Islet precursor cell (in vitro differentiated cells): ENCODE measurements at places on chromosomes 4 and X.

- peak; percentile 95 for DNase-seq
Observed at GRCh38 chr4:152045807-152046571, 285.2 kb upstream of the GATB start.

DNA sequence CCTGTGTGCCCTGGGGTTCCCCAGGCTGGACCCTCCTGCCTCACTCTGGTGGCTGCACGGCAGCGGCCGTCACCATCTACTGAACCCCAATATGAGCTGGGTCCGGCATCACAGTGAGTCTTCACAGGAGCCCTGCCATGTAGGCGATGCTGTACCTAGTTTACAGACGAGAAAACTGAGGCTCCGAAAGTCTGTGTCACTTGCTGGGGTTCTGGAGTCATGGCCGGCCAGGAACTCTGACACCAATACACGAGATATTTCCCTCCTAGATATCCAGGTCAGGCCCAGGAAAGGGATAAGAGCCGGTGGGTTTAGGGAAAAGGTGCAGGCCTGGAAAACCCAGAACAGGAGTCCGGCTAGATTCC is 74.4 kb downstream of the HTRA3 start:
- no peak for DNase-seq

GRCh38 chrX:96978906-96979305 is 95.2 kb downstream of the RPA4 start:
- DNase-seq = no peak

DNA sequence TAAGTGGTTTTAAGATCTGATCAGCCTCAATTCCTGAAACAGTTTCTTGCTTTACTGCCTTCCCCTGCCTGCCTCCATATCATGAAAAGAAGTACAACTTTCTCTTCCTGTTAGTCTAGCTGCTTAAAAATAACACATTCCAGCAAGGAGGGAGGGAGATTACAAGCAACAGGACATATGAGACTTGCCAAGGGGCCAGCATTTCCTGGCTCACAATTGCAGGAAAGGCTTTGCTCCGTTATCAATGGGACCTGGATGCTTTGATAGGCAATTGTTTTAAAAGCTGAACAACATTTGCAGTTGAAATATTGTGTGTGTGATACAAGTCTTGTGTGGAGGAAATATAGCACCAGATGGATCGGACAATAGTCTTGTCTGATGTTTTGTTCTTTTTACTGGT is 425.0 kb downstream of the FAT4 start:
- no peak for DNase-seq

DNA sequence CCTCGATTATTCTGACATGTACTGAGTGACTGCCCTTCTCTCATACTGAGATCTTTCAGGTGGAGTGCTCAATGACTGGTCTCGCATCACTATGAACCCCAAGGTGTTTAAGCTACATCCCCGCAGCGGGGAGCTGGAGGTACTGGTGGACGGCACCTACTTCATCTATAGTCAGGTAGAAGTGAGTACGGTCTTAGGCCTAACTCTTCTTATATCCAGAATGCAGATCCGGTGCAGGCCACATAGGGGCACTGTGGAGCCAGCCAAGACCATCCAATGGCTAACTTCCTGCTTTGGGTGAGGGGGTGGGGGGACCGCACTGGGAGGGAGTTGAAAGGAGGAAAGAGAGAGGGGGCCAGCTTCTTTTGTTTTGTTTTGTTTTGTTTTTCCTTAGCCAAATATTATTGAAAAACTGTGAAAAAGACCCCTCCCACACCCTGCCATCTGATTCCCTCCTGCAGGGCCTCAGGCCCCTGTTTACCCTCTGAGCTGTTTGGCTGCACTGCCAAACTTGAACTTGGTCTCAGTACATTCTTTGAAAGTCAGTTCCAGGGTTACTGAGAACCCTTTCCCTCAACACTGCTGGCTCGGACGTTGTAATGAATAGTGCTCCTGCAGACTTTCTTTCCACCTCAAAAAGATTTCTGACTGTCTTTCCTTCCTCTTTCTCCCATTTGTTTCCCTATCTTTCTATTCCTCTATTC is 16.2 kb downstream of the AWAT2 start:
- DNase-seq = peak; percentile 68

GRCh38 chr4:16250661-16251365 is 24.5 kb upstream of the TAPT1 start:
- DNase-seq = no peak

DNA sequence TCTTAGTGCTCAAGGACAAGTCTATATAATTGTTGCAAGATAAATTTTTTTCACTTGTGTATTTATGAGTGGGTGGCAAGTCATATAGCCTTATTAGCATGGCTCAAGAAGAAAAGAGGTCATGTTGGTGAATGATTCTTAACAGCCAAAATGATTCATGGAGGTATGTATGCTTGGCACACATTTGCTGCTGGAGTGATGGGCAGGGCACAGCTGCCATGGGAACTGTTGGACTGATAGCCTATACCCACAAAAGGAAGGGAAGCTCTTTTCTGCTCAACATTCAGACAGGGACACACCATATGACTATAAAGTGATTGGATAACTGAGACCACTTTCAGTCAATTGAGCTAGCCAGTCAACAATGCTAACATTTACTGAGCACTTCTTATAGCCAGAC is 46.8 kb upstream of the PITX2 start:
- no peak for DNase-seq

DNA sequence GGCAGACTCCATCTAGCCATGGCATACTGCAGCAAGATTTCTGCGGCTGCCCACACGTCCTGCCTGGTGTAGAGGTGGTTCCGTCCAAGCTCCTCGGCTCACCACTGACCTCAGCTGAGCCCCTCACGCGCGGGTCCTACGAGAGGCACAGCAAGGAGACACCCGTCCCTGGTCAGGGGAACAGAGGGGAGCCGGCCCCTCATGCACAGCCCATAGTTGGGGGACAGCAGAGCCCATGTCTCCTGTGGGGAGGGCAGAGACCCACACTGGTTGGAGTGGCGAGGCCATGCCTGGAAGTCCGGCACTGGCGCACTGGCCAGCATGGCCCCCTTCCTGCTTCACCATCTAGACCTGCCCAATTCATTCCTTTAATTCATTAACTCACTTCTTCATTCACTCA is 80.8 kb downstream of the HTRA3 start:
- peak; percentile 42 for DNase-seq

DNA sequence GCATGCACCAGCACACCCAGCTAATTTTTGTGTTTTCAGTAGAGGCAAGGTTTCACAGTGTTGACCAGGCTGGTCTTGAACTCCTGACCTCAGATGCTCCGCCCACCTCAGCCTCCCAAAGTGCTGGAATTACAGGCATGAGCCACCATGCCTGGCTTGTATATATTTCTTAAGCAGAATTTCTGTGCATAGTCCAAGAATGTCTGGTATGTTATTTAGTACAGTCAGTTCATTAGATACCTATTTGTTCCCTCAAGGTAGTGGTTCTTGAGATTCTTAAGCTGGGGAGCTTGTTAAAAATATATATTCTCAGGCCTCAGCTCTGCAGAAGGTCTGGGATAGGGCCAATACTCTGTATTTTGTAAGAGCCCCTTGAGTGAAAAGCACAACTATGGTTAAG is 4.6 kb upstream of the SERTM2 start:
- no peak for DNase-seq

GRCh38 chrX:111131572-111131971 is 35.6 kb downstream of the PAK3 start:
- peak; percentile 61 for DNase-seq

DNA sequence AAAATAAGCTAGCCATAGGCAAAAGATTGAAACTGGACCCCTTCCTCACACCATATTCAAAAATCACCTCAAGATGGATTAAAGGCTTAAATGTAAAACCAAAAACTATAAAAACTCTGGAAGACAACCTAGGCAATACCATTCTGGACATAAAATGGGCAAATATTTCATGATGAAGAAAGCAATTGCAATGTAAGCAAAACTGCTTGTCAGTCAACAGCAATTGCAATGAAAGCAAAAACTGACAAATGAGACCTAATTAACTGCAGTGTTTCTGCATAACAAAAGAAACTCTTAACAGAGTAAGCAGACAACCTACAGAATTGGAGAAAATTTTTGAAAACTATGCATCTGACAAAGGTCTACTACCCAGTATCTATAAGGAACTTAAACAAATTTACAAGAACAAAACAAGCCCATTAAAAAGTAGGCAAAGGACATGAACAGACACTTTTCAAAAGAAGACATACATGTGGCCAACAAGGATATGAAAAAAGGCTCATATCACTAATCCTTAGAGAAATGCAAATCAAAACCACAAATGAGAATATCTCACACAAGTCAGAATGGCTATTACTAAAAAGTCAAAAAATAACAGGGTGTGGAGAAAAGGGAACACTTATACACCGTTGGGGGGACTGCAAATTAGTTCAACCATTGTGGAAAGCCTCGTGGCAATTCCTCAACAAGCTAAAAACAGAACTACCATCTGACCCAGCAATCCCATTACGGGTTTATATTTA is 46.7 kb downstream of the CFAP299 start:
- no peak for DNase-seq

GRCh38 chr4:7388627-7389026 is 46.1 kb downstream of the PSAPL1 start:
- DNase-seq = peak; percentile 18

GRCh38 chr4:138189206-138189605 is 52.9 kb downstream of the SLC7A11 start:
- no peak for DNase-seq

DNA sequence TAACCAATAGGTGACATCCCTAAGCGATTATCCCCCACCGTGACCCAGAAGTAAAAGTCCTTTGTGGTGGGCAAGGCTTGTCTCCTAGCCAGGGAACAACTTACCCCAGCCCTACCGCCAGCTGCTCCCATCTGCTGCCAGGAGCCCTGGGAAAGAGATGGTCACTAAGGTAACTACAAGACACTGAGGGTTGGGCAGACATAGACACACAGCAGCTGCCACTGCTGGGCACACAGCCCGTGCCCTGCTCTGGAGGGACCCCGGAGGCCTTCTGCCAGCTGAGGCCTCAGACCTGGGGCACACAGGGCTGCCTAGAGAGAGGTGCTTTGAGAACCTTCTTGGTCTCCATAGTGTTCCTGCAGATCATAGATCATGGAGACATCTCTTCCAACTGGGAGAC is 53.0 kb upstream of the PROM1 start:
- DNase-seq = no peak

DNA sequence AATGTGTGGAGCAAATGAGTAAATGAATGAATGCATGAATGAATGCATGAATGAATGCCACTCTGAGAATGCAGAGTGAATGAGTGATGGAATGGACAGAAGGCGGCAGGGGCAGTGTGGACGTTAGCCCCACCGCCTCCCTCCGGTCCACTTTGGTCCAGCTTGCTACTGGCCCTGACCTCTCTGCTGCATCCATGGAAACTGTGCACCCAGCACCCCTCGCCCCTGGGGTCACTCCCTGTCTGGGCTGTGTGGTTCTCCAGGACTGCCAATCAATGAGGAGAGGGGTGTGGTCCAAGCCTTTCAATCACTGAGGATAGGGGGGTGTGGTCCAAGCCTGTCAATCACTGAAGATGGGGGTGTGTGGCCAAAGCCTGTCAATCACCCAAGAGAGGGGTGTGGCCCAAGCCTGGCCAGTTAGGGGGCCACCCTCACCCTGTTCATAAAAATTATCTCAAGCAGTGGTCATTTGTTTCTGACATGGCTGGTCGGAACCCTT is 39.2 kb upstream of the ASMTL start:
- DNase-seq = peak; percentile 63

DNA sequence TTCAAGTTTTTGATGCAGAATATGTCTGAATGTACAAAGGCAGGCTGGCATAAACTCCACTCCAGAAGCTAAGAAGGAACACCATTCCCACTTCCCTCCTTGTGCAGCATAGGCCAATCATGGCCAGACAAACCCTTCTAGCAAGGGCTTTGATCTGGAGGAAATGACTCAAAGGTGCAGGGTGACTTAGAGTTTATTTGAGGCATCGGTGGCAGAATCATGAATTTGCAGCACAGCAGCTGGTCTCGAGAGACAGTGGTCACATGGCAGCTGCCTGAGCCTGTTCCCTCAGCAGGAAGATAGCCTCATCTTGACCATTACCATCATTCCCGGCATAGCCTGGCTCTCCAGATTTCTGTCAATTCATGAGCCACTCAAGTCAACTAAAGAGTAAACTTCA is 154.5 kb downstream of the ATP10D start:
- DNase-seq = no peak
